T-helper 2 cell treated with Interferon-gamma antibody and Interleukin-4, amounts not matched to agents 5 μg/mL and 100 μg/mL, for 36 hours (primary cell): ENCODE measurements at places on chromosomes 7 and 10.

GRCh38 chr10:104090611-104091010 lies 4.9 kb upstream of the COL17A1 start:
- H3K27ac ChIP-seq: no peak overlapping the region
- no peak for DNase-seq
- H3K4me1 ChIP-seq: no peaks in the 10 kb centered on the region
- H3K36me3 ChIP-seq: no peaks in the 10 kb centered on the region

DNA sequence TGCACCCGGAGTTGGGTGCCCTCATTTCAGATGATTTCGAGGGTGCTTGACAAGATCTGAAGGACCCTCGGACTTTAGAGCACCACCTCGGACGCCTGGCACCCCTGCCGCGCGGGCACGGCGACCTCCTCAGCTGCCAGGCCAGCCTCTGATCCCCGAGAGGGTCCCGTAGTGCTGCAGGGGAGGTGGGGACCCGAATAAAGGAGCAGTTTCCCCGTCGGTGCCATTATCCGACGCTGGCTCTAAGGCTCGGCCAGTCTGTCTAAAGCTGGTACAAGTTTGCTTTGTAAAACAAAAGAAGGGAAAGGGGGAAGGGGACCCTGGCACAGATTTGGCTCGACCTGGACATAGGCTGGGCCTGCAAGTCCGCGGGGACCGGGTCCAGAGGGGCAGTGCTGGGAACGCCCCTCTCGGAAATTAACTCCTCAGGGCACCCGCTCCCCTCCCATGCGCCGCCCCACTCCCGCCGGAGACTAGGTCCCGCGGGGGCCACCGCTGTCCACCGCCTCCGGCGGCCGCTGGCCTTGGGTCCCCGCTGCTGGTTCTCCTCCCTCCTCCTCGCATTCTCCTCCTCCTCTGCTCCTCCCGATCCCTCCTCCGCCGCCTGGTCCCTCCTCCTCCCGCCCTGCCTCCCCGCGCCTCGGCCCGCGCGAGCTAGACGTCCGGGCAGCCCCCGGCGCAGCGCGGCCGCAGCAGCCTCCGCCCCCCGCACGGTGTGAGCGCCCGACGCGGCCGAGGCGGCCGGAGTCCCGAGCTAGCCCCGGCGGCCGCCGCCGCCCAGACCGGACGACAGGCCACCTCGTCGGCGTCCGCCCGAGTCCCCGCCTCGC lies at the start of gene EGFR:
Gene EGFR, plus strand, starts transcription at position 657 of the 830 bp plus-strand sequence. CDS start 261 bp downstream, outside the sequence.
- no peaks in the 10 kb centered on the region for H3K36me3 ChIP-seq
- DNase-seq: no peak
- H3K27ac ChIP-seq: no peak within 1 kb of the TSS

GRCh38 chr7:110771717-110772116 lies 319.2 kb upstream of the LRRN3 start:
- H3K4me1 ChIP-seq: peaks cover 8% of the 10 kb centered on the region
- no peak for DNase-seq
- no peak overlapping the region for H3K27ac ChIP-seq
- H3K27me3 ChIP-seq: peaks cover 4% of the 10 kb centered on the region
- H3K4me3 ChIP-seq: no peak overlapping the region

GRCh38 chr7:55517191-55517633 lies 55.1 kb downstream of the VOPP1 start:
- H3K4me3 ChIP-seq: no peak overlapping the region
- no peaks in the 10 kb centered on the region for H3K27me3 ChIP-seq
- peaks cover 46% of the 10 kb centered on the region for H3K36me3 ChIP-seq
- peak; percentile 44 for DNase-seq

GRCh38 chr7:155408651-155409586 lies 49.0 kb upstream of the EN2 start:
- no peak overlapping the region for H3K27ac ChIP-seq
- H3K4me3 ChIP-seq: no peak overlapping the region
- no peaks in the 10 kb centered on the region for H3K36me3 ChIP-seq
- no peaks in the 10 kb centered on the region for H3K4me1 ChIP-seq
- peaks cover 9% of the 10 kb centered on the region for H3K27me3 ChIP-seq
- no peak for DNase-seq

GRCh38 chr10:3438606-3439005 lies 266.0 kb upstream of the PITRM1 start:
- no peak for DNase-seq
- peaks cover 2% of the 10 kb centered on the region for H3K4me1 ChIP-seq
- no peak overlapping the region for H3K27ac ChIP-seq
- peaks cover 23% of the 10 kb centered on the region for H3K27me3 ChIP-seq
- no peak overlapping the region for H3K4me3 ChIP-seq

DNA sequence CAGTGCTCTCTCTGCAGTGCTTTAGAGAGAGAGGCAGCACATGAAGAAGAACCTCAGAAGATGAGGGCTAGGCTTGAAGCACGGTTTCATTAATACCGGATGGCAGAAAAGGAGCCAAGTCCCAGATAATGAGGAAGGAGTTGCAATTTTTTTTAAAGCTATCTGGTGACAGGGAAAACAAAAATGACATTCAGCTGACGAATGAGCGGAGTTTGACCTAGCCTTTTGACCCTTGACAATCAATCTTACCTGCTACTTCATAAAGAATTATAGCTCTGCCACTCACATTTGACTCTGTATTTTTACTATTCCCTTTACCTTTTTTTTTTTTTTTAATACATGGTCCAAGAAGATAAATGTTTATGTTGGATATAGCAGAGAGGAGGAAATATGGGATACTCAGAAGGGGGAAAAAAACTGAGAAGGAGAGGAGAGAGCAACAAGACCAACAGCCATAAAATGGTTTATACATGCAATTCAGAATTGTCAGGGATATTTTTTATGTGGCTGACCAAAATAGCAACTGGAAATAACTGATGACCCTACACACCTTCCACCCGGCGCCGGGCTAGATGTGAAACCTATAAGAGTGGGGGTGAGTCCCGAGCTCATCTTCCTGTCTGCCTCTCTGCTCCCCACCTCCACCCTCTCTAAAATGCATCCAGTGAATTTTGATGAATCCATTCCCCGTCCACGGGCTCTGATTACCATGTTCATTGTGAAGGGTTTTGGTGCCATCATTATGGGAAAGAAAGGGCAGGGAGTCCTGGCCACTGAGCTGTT lies 274.4 kb upstream of the YAE1 start:
- no peak overlapping the region for H3K27ac ChIP-seq
- DNase-seq: no peak
- no peaks in the 10 kb centered on the region for H3K36me3 ChIP-seq
- no peaks in the 10 kb centered on the region for H3K27me3 ChIP-seq
- H3K4me3 ChIP-seq: no peak overlapping the region

DNA sequence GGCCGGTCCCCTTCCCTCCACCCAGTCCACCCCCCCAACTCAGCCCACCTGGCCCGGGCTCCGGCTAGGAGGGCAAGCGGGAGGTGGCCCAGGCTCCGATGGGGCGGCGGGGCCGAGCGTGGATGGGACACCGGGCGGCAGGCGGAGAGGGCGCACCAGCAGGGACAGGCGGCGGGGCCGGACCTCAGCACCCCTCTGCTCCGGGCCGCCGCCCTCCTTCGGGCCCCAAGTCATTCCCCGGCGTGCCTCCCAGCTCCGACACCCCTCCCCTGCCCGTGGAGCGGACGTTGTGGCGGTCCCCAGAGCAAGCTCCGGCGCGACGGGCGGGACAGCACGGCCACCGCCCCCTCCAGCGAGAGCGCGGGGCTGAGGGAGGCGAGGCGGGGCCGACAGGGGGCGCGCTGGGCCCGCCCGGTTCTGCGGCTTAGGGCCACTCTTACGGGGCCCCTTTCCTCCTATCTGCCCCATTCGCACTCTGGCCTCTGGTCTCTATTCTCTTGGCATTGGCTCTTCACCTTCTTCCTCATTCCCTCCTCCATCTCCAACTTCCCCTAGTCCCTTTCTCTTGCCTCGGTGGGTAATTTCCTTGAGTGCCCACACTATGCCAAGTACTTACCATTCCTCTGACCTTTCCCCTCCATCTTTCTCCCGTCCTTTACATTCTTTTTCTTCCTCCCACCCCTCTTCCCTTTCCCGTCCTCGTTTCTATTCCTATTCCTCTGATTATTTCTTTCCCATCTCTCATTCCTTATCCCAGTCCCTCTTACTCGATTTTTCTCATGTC lies 701 bp upstream of the GBX1 start:
- H3K4me3 ChIP-seq: peak overlapping the region; percentile 16
- peaks cover 9% of the 10 kb centered on the region for H3K4me1 ChIP-seq
- H3K27me3 ChIP-seq: peaks cover 47% of the 10 kb centered on the region
- no peaks in the 10 kb centered on the region for H3K36me3 ChIP-seq
- DNase-seq: peak; percentile 59

- H3K4me3 ChIP-seq: no peak overlapping the region
- peaks cover 31% of the 10 kb centered on the region for H3K27me3 ChIP-seq
- H3K4me1 ChIP-seq: peaks cover 4% of the 10 kb centered on the region
- no peaks in the 10 kb centered on the region for H3K36me3 ChIP-seq
Observed at GRCh38 chr10:16894821-16895220, 77.6 kb upstream of the RSU1 start.

DNA sequence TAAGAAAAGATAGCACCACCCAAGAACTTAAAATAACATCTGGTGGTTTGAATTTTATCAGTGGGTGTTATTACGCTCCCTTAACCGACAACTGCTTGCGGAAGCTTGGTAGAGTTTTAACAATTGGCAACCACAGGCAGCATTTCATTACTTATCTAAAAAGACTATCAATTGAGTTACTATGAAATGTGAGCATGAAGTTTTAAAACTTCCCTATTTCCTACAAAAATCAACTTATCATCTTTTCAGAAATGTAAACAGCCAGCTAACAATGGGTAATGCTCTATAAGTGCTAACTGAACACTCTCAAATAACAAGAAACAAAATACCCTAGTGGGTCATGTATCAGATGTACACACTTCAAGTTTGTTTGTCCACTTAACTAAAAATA lies 68.8 kb downstream of the OSBPL3 start:
- peak overlapping the region; percentile 82 for H3K4me3 ChIP-seq
- H3K36me3 ChIP-seq: peaks cover 39% of the 10 kb centered on the region
- peak overlapping the region; percentile 96 for H3K27ac ChIP-seq
- DNase-seq: peak; percentile 52

- H3K4me1 ChIP-seq: no peaks in the 10 kb centered on the region
- H3K4me3 ChIP-seq: no peak overlapping the region
- no peak overlapping the region for H3K27ac ChIP-seq
- H3K27me3 ChIP-seq: no peaks in the 10 kb centered on the region
Observed at GRCh38 chr7:51645702-51646298, 329.2 kb upstream of the COBL start.

GRCh38 chr7:118214833-118215182 lies 9.7 kb upstream of the ANKRD7 start:
- H3K27me3 ChIP-seq: peaks cover 34% of the 10 kb centered on the region
- DNase-seq: no peak
- H3K4me3 ChIP-seq: peak overlapping the region; percentile 84
- no peak overlapping the region for H3K27ac ChIP-seq

DNA sequence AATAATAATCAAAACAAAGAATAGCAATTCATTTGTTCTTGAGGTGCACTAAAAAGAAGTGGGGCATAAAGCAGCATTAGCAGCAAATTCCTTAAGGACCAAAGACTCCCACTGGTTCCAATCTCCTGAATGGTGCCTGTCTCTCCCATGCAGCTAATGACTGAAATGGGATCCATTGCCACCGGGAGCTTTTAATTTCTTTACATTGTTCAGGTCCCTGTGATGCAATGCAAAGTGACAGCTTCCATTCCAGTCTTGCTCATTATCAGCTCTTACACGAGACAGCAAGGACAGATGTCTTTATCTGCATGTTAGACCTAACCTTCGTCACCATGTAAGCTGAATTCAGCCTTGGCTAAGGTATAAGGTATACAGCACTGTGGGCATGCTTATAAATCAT lies 148.1 kb downstream of the POU6F2 start:
- H3K4me3 ChIP-seq: no peak overlapping the region
- H3K4me1 ChIP-seq: no peaks in the 10 kb centered on the region
- no peak overlapping the region for H3K27ac ChIP-seq
- H3K36me3 ChIP-seq: no peaks in the 10 kb centered on the region
- no peak for DNase-seq

DNA sequence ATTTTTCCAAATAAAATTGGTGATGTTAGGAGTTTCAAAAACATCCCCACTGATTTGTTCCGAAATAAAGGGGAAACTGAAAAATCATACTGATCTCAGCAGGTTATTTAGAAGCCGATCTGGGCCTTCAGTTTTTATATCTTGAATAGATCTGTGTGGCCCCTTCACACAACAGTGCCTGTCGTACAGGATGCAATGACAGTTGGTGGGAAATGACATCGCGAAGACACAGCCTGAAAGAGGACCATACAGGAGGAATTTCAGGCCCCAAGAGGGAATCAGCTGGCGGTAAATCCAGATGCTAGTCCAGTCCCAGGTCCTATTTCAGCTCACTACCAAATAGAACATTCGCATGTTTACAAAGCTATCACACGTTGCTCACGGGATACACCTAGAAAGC lies 3.0 kb downstream of the H2BK1 start:
- peaks cover 5% of the 10 kb centered on the region for H3K36me3 ChIP-seq
- peaks cover 23% of the 10 kb centered on the region for H3K4me1 ChIP-seq
- H3K4me3 ChIP-seq: peak overlapping the region; percentile 73
- peaks cover 4% of the 10 kb centered on the region for H3K27me3 ChIP-seq

- no peaks in the 10 kb centered on the region for H3K4me1 ChIP-seq
- no peak for DNase-seq
- no peak overlapping the region for H3K4me3 ChIP-seq
- no peaks in the 10 kb centered on the region for H3K27me3 ChIP-seq
- no peaks in the 10 kb centered on the region for H3K36me3 ChIP-seq
- H3K27ac ChIP-seq: no peak overlapping the region
Observed at GRCh38 chr7:34187798-34188307, 282.5 kb downstream of the BMPER start.
